Stimulated activated CD8-positive, alpha-beta memory T cell treated with anti-CD3 and anti-CD28 coated beads, Interleukin-4, amount 100 ng/mL, for 4 hours (primary cell): ENCODE measurements at places on chromosomes 11 and 22.

GRCh38 chr11:33769542-33769941 is 4.8 kb downstream of the FBXO3 start:
- DNase-seq, result no peak

- no peak for DNase-seq
Measured at GRCh38 chr22:48630848-48631247, 1196.8 kb downstream of the BRD1 start.

DNA sequence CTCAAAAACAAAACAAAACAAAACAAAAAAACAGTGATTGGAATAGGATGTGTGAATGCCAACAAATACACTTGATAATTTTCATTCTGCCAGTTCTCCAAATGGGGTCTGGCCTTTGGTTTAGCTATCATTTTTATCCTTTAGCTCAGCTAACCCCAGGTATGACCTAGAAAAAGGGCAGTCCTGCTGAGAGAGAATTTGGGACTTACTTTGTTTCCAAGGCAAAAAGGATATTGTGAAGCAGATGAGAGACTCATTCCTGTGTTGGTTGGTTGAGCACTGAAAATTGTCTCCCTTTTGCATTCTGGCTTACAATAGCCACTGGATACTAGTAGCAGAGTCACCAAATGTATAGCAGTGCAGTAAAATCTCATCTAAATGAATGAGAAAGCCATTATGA is 8.9 kb downstream of the TTC9C start:
- no peak for DNase-seq

GRCh38 chr11:86021377-86021776 is 47.5 kb downstream of the PICALM start:
- DNase-seq, result no peak

GRCh38 chr11:110833033-110833484 is 120.8 kb upstream of the ARHGAP20 start:
- DNase-seq, result no peak

DNA sequence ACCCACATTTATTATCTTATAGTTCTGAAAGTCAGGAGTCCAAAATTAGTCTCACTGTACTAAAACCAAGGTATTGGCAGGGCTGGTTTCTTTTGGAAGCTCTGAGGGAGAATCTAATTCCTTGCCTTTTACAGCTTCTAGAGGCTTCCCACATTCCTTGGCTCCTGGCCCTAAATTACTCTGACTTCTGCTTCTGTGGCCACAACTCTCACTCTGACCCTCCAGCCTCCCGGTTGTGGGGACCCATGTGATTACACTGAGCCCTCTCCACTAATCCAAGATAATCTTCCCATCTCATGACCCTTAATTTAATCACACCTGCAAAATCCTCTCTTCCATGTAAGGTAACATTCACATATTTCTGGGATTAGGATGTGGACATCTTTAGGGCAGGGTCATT is 110.9 kb downstream of the ARL14EP start:
- no peak for DNase-seq

DNA sequence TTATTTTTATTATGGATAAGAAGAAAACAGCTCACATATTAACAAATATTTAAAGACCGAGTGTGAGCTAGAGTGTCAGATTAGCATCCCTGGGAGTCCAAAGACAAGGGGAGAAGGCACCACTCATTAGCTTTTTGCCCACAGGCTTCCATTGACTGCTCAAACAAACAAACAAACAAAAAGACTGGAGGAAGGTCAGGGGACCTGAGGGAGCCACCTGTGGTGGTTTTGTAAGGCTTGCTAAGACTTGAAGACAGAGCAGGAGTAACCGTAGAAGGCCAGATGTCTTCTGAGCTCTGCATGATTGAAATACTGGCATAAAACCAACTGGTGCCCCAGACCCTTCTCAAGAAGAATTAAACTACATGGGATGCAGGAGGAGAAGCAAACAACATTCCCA is 395.2 kb upstream of the CNTN5 start:
- no peak for DNase-seq

DNA sequence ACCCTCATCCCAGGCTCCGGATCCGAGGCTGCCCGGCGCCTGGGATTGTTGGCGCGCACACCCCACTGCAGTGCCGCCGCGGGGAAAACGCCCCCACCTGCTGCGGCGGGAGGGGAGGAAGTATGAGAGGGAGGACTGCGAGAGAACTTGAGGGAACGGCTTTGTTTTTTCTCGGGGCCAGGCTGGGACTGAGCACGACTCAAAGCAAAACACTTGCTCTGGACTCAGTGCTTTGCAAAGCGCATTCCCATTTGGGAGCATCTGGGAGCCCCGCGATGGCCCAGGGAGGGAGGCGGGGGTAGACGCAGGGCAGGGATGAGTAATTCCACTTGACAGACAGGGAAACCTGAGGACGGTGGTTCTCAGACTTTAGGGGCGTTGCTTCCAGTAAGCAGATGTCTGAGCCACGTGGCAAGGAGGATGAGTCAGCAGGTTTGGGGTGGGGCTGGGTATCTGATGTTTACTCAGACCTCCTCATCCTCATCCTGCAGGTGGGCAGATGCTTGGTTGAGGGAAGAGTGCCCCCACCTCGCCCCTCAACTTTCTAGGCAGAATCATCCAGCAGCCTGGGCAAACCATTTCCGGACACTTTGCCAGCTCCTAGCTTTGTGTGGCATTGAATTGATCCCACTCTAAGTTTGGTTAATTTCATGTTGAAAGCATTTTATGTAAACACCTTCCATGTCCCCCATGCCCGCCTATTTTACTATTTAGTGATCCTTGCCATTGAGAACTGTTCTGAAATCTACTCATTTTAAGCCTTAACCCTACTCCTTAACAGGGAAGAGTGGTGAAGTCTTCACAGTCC is 1.5 kb downstream of the MIAT start:
- DNase-seq, result peak; percentile 72

DNA sequence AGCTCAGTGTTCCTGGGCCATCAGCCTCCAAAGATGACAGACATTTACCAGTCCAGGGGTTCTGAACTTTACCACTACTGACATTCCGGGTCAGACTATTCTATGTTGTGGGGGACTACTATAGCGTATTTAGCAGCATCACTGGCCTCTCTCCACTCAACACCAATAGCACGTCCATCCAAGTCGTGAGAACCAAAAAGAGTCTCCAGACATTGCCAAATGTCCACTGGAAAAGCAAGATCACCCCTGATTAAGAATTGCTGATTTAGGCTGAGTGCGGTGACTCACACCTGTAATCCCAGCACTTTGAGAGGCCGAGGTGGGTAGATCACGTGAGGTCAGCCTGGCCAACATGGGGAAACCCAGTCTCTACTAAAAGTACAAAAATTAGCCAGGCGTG is 5.3 kb downstream of the PES1 start:
- no peak for DNase-seq

GRCh38 chr11:59556917-59557348 is 45.6 kb downstream of the OR4D9 start:
- no peak for DNase-seq

GRCh38 chr11:42625757-42626665 is 685.8 kb upstream of the API5 start:
- DNase-seq, result no peak

DNA sequence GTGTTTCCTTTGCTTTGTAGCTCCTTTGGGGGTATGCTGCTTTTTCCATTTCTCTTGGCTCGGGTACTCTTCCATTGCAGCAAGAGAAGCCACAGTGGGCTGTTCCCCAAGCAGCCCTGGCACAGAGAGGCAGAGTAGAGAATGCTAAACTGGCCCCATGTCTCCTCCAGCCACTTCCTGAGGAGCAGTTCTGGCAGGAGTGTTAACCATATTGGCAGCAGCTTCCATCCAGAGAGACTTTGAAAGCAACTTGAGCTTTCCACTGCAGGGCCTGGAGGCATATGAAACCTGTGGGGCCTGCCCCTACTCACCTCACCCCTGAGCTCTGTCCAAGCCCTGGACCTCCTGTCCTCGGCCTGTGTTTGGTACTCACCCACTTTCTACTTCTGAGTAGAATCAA is 61.8 kb downstream of the ALX4 start:
- no peak for DNase-seq

DNA sequence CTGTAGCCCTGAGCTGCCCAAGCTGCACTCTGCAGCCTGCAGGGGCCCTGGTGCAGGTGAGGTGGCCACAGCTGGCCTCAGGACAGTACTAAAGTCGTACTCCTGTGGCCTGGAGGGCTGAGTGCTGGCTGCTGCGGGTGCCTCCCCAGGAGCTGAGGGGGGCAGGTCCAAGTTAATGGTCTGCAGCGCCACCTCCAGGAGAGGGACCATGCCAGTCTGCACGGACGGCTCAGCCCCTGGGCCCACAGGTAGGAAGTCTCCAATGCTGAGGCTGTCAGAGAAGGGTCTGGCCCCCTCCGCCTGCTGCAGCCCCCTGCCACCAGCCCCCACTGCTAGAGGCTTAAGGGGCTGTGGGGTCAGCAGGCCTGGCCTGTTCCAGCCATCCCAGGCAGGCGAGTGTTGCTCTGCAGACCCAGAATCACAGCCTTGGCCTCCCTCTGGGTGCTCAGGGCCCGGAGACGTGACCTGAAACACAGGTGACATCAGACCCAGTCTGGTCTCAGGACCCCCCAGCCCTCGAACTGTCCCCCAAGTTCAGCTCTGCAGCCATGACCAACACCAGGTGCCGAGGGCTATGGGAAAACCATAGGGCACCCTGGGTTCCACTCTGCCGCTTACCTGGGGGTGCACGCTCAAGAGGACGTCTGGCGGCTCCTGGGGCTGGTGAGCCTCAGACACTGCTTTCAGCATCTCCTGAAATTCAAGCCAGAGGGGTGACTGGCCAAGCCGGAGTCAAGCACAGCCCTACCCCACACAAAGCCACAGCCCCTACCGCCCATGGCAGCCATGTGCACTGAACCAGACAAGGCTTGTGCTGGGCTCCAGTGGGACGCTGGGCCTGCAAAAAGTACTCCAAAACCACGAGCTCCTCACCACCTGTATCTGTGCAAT is 20.8 kb downstream of the SELENOO start:
- no peak for DNase-seq

DNA sequence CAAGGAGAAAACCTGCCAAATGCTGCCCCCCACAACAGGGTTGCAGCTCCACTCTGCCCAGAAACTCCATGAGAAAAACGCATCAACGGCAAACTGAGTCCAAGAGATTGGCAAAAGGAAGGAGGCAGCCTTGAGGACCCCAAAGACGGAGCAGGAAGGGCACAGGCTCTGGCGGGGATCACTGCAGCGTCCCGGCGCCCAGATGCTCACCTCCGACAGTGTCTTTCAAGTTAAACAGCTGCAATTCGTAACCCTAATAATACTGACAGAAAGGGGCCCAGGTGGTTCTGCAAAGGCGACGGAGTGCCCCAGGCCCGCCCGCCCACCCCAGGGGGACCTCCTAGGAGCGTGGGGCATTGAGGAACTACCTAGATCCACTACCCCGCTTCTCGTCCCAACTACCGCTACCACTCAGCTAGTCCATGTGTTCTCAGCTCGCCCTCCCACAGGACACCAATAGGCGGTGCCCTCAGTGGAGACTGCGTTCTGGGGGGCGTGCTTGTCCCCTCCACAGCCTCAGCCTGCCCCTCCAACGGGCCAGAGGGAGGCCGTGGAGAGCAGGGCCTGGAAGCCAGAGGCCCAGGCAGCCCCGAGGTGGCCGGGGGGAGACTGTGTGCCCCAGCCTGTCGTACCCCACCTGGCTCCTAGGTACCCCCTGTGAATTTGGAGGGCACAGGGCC is 127.4 kb downstream of the PHF21B start:
- no peak for DNase-seq

- DNase-seq, result no peak
Measured at GRCh38 chr22:48938741-48939140, 888.9 kb downstream of the BRD1 start.

- no peak for DNase-seq
Measured at GRCh38 chr11:130211781-130212401, 52.3 kb downstream of the ST14 start.

GRCh38 chr11:90536301-90536700 is 313.5 kb upstream of the CHORDC1 start:
- no peak for DNase-seq

DNA sequence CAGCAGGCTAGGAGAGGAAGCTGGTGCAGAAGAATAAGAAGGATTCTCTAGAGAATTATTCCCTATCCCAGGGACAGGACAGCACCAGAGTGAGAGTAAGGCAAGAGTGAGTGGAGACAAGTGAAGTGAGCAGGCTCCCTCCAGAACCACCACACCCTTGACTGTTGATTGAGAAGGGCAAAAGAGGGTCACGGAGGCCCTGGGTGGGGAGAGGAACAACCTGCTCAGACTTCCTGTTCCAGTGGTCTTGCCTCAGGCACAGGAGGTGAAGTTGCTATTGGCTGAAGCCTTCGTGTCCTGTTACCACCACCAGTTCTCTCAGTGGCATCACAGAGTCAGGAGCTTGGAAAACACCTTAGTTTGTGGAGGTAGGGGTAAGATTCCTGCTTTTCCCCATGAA is 51.7 kb upstream of the CCDC89 start:
- DNase-seq, result no peak

- DNase-seq, result no peak
Measured at GRCh38 chr22:49632199-49633009, 195.3 kb downstream of the BRD1 start.

- DNase-seq, result no peak
Measured at GRCh38 chr11:107573438-107573837, 7.9 kb upstream of the ALKBH8 start.

DNA sequence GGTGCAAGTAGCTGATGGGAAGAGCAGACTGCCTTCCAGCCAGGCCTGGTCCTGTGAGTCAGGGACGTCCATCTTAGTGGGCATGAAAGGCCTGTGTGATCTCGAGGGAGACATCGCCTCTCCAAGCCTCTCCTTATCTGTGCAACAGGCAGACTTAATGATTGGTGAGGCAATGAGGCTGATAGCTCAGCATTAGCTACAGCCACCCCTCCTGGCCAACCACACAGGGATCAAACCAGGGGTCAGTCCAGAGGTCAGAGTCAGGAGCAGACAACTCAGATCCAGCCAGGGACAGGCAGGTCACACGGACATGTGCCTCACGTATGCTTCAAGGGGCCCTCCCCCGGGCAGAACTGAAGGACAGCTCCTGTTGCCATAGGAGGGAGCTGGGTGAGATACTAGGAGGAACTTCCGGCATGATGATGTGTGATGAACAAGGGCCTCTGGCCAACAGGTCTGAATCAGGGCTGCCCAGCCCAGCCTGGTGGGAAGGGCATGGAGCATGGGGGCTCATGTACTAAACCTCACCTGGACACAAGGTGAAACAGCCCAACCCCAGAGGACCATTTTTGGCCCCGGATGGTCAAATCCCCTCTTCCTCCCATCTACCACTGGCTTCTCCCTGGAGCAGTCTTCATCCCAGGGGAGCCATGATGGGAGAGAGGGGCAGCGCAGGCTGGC is 2.8 kb upstream of the APOC3 start:
- no peak for DNase-seq

GRCh38 chr11:102622258-102622657 is 2.9 kb downstream of the MMP20 start:
- no peak for DNase-seq

- DNase-seq, result no peak
Measured at GRCh38 chr11:73187854-73188253, 30.2 kb upstream of the P2RY2 start.

- no peak for DNase-seq
Measured at GRCh38 chr11:1387961-1388762, 1.6 kb upstream of the BRSK2 start.

- DNase-seq, result no peak
Measured at GRCh38 chr11:19466314-19466713, 225.6 kb upstream of the E2F8 start.

GRCh38 chr22:43983808-43984207 is 28.6 kb downstream of the SAMM50 start:
- no peak for DNase-seq
